Activated effector memory CD4-positive, alpha-beta T cell treated with Interleukin-2 at 50 U/mL for 16 hours (primary cell): ENCODE measurements at places on chromosomes 4 and X.

GRCh38 chr4:103171006-103171405 is 27.1 kb downstream of the CENPE start:
- no peak for DNase-seq

DNA sequence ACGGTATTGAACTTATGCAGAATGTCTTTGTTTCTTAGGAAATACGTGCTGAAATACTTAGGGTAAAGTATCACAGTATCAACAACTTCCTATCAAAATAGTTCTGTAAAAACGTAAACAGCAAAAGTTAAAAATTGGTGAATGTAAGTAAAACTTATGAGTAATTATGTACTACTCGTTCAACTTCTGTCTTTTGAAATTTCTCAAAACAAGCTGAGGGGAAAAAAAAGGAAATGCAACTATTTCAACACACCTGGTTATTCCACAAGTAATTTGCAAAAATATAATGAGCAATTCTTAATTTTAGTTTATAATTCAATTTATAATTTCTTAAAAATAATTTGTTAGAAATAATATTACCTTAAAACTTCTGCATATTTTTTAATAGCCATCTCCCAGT is 8.3 kb downstream of the PPID start:
- no peak for DNase-seq

DNA sequence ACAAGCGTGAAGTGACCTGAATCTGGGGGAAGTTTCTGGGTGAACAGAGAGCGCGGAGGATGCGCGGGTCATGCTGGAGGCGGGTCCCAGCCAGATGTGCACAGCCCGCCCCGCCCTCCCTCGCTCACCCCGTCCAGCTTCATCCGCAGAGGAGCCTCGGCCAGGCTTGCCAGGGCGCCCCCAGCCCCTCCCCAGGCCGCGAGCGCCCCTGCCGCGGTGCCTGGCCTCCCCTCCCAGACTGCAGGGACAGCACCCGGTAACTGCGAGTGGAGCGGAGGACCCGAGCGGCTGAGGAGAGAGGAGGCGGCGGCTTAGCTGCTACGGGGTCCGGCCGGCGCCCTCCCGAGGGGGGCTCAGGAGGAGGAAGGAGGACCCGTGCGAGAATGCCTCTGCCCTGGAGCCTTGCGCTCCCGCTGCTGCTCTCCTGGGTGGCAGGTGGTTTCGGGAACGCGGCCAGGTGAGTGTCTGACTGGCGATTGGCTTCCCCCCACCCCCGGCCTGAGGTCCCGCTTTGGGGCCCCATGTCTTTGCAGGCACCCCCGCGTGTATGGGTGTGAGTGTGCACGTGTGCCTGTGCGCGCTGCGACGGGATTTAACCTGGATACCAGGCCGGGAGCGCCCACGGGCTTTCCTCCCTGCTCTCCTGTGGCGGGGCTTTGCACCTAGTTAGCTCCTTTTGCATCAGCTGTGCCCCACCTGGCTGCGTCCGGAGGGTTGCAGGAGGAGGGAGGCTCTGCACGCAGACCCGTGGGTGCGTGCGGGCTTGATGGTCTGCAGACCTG is at the start of gene EGFL6:
Gene EGFL6, plus strand, starts transcription at position 123 of the 782 bp plus-strand sequence. Its CDS starts 261 bp downstream, at position 384.
- DNase-seq: no peak

DNA sequence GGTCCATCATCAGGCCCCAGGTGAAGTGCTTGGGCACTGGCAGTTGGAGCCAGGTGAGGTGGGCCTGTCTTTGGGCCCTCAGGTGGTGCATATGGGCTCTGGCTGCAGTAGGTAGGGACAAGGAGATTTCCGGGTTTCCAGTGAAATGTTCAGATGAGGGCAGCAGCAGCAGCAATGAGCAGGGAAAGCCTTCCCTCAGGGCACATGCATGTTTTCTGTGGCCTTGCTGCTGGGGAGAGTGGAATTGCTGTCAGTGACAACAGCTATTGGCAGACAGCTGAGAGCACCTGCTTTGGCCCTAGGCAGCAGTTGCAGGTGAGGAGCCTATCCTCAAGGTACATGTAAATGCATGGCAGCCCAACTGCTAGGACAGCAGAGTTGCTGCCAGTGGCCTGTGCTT is 58.9 kb upstream of the QRFPR start:
- no peak for DNase-seq

GRCh38 chr4:73006286-73006990 is 63.1 kb downstream of the COX18 start:
- DNase-seq: no peak

- no peak for DNase-seq
Observed at GRCh38 chr4:151402145-151402865, 6.7 kb upstream of the FHIP1A start.

- DNase-seq: no peak
Observed at GRCh38 chr4:184588893-184589292, 60.4 kb downstream of the CASP3 start.

DNA sequence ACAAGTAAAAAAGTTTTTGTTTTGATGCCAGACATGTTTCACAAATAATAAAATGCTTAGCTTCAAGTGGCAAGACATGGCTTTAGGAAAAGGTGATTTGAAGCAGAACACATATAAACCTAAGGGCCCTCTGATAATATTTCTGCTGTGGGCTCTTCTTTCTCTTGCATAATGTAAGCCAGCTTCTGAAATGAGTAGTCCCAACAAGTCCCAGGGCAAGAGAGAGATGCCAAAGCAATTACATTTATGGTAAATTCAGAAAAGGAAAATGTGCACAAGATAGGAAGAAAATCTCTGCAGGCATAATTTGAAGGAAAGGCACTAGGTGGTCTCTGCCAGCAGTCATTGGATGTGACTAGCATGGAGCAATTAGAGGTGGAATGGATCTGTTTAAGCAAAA is 170.8 kb upstream of the GALNT7 start:
- DNase-seq: no peak
